Aorta (tissue), 5 donors: ENCODE measurements at places on chromosomes 13 and 19. TPM values are rescaled to one million over a fixed set of nuclear protein-coding genes. Genes with fewer than 3 reads are reported as not detected.

Gene CYP4F8
- total RNA-seq: not detected

DNA sequence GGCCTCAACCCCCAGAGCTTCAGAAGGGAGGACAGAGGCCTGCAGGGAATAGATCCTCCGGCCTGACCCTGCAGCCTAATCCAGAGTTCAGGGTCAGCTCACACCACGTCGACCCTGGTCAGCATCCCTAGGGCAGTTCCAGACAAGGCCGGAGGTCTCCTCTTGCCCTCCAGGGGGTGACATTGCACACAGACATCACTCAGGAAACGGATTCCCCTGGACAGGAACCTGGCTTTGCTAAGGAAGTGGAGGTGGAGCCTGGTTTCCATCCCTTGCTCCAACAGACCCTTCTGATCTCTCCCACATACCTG, 969 bp upstream of the CEACAM5 start:
- H3K27ac ChIP-seq: no peak overlapping the region
- H3K27me3 ChIP-seq: no peaks in the 10 kb centered on the region
- DNase-seq: no peak
- no peak overlapping the region for H3K4me3 ChIP-seq
- H3K36me3 ChIP-seq: no peaks in the 10 kb centered on the region

Gene ZNF497
- 0.87 TPM for total RNA-seq

DNA sequence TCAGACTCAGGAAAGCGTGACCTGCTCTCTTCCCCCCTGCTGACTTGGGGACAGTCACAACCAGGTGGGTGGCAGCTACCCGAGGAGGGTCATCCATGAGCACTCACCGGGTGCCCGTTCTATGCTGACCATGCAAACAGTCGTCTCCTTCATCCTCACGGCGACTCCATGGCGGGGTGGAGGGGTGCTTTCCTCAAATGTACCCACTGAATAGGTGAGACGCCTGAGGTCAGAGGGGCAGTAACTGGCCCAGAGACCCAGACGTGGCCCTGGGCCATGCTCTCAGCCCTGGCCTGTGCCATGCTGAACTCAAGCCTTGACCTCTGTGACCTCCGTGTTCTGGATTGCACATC, 59.2 kb upstream of the TPM4 start:
- H3K36me3 ChIP-seq: no peaks in the 10 kb centered on the region
- no peak overlapping the region for H3K27ac ChIP-seq
- H3K4me3 ChIP-seq: no peak overlapping the region
- no peaks in the 10 kb centered on the region for H3K4me1 ChIP-seq
- DNase-seq: no peak

DNA sequence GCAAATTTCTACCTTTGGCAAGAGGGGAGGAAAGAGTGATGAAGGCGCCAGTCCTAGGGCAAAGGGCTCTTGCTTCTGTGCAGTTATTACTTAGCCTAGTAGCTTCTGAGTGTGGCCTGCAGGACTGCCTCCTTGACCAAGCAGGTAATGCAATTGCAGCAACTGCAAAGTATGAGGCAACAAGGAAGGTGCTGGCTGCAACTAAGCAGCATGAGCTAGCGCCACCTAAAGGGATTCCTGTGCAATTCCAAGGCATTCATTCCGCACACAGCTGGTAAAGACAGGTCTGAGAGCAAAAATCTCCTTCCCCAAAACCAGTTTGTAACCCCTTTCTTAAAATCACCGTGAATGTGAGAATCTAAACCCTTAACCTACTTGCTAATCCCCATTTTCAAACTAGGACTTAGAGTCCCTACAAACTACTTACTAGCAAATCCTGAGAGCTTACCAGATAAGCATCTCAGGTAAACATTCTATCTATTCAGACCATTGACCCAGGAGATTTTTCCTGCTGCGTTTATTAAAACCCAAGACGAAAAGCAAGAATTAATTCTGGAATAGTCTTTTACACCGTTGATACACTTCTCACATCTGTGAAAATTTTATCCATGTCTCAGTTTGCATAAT, 62.9 kb downstream of the DCT start:
- no peaks in the 10 kb centered on the region for H3K36me3 ChIP-seq
- H3K4me3 ChIP-seq: no peak overlapping the region
- H3K27me3 ChIP-seq: no peaks in the 10 kb centered on the region
- no peak overlapping the region for H3K27ac ChIP-seq
- DNase-seq: no peak

Gene GRIK5
- total RNA-seq: 24.5 TPM

GRCh38 chr13:51663973-51664957, 80.0 kb downstream of the WDFY2 start:
- no peaks in the 10 kb centered on the region for H3K36me3 ChIP-seq
- no peaks in the 10 kb centered on the region for H3K27me3 ChIP-seq

- H3K4me3 ChIP-seq: peak within 1 kb of the TSS; percentile 2
- H3K36me3 ChIP-seq: no peaks in the 10 kb centered on the region
- DNase-seq: peak; percentile 84
- no peaks in the 10 kb centered on the region for H3K27me3 ChIP-seq
- peak within 1 kb of the TSS; percentile 62 for H3K27ac ChIP-seq
Measured at GRCh38 chr19:41376241-41376997, at the start of gene TMEM91. Gene TMEM91, plus strand, starts transcription at chr19:41376533. Its CDS starts 1,777 bp downstream, at chr19:41378310.

- no peak for DNase-seq
- no peaks in the 10 kb centered on the region for H3K27me3 ChIP-seq
- H3K4me3 ChIP-seq: no peak overlapping the region
- no peak overlapping the region for H3K27ac ChIP-seq
- no peaks in the 10 kb centered on the region for H3K36me3 ChIP-seq
Measured at GRCh38 chr19:4015705-4016402, 8.3 kb downstream of the PIAS4 start.

DNA sequence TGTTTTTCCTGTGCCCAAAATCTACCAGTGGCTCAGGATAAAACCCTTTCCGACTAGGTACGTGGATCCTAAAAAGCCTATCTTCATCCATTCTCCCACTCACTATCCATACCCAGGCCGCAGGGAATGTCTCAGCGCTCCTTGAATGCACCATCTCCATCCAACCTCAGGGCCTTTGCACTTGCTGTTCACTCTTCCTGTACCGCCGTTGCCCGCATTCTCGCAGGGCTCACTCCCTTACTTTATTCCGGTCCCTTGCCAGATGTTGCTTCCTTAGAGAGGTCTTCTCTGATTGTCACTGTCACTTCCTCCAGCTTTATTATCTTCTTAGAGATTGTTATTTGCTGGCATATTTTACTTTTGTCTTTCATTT, 93.3 kb upstream of the ZNF536 start:
- no peak overlapping the region for H3K27ac ChIP-seq
- DNase-seq: no peak
- H3K4me1 ChIP-seq: no peaks in the 10 kb centered on the region

DNA sequence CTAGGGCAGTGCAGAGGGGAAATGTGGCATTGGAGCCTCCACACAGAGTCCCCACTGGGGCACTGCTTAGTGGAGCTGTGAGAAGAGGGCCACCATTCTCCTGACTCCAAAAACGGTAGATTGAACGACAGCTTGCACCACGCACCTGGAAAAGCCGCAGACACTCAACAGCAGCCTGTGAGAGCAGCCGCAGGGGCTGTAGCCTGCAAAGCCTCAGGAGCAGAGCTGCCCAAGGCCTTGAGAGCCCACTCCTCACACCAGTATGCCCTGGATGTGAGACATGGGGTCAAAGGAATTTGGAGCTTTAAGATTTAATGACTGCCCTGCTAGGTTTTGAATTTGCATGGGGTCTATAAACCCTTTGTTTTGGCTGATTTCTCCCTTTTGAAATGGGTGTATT, 31.7 kb downstream of the NEK5 start:
- no peaks in the 10 kb centered on the region for H3K36me3 ChIP-seq
- no peak overlapping the region for H3K27ac ChIP-seq
- no peak for DNase-seq
- no peaks in the 10 kb centered on the region for H3K27me3 ChIP-seq

Gene FBXO17
- 33.0 TPM for total RNA-seq

- no peak overlapping the region for H3K27ac ChIP-seq
- H3K36me3 ChIP-seq: no peaks in the 10 kb centered on the region
- H3K4me1 ChIP-seq: no peaks in the 10 kb centered on the region
- peak; percentile 65 for DNase-seq
- no peak overlapping the region for H3K4me3 ChIP-seq
- no peaks in the 10 kb centered on the region for H3K27me3 ChIP-seq
Measured at GRCh38 chr13:111361873-111362648, 41.6 kb downstream of the TEX29 start.

DNA sequence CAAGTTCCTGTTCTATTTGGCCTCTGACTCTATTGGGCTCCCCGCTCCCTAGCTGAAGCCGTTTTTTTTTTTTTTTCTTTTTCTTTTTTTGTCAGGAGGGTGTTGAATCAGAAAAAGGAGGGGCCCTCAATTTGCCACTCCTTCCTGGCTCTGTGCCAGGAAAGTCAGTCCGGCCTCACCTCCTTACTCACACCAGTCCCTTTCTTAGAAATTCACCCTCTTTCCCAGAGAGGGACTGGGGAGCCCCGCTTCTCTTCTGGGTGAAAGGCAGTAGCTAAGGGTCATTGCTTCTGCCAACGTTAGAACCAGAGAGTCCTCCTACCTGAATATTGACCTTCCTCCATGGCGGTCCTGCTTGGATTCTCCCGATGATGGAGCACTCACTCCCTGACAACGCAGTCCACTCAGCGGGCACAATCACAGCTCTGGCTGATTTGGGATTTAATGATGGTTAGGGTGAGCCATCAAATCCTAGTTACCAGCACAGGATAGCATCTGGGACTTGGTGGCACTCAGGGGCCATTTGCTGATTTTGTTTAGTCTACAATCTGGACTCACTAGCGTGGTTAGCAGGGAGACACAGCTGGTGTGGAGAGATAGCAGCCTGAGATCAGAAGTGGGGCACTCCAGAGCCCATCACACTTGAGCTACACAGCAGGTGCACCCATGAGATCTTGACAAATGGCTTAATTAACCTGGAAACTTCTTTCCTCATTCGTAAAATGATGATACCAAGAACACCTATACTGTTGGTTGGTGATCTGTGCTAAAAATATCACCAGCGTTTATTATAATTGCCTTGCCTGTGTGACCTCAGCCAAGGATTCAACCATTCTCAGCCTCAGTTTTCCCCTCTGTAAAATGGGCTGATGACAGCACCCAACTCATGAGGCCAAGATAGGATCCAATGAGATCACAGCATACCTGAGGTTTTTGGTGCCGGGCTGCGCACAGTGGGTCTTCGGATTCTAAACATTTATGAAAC, 2.2 kb downstream of the FCER2 start:
- no peaks in the 10 kb centered on the region for H3K27me3 ChIP-seq
- H3K4me1 ChIP-seq: no peaks in the 10 kb centered on the region
- H3K4me3 ChIP-seq: no peak overlapping the region
- H3K27ac ChIP-seq: no peak overlapping the region

Gene C13orf42
- total RNA-seq: not detected

Gene SIGLEC12
- total RNA-seq: 2.0 TPM

Gene SIGLEC10
- 4.0 TPM for total RNA-seq

Gene PBX4
- total RNA-seq: 0.65 TPM

Gene IGSF23
- total RNA-seq: not detected

- DNase-seq: peak; percentile 69
- H3K36me3 ChIP-seq: no peaks in the 10 kb centered on the region
- H3K4me1 ChIP-seq: no peaks in the 10 kb centered on the region
- H3K27me3 ChIP-seq: no peaks in the 10 kb centered on the region
- no peak overlapping the region for H3K27ac ChIP-seq
- no peak overlapping the region for H3K4me3 ChIP-seq
Measured at GRCh38 chr19:35569281-35569781, 5.9 kb upstream of the ATP4A start.

DNA sequence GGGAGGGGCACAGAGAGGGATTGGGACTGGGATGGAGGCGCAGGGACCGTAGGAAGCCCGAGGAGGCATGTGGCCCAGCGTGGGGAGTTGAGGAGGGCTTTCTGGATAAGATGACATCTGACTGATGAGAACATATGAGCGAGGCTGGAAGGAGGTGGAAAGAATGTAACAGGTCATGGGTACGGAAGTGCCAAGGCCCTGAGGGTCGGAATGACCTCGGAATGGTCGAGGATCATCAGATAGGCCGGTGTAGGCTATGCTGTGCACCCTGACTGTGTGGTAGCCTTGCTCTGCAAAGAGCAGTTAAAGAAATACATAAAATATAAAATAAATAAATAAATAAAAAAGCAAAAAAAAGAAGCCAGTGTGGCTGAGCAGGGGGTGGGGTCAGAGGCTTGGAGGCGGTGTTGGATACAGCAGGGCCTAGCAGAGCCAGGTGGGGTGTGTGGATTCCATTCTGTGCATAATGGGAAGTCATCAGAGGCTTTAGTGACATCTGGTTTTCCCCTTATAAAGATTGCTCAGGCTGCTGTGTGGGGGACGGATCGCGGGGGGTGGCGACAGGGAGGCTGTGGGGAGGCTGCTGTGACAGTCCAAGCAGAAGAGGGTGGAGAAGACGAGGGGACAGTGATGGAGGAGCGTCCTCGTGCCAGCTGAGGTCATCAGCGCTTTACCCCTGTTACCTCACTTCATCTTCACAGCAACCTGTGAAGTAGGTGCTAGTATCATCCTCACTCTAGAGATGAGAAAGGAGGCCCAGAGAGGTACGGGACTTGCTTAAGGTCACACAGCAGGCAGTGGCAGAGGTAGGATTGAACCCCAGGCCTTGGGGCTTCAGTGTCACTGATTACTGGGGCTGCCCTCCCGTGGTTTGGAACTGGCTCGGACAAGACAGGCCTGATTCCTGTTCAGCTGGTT, 5.0 kb downstream of the PAK4 start:
- DNase-seq: no peak
- H3K27me3 ChIP-seq: no peaks in the 10 kb centered on the region
- H3K4me3 ChIP-seq: no peak overlapping the region
- no peaks in the 10 kb centered on the region for H3K36me3 ChIP-seq

GRCh38 chr19:5432687-5433086, 22.5 kb upstream of the ZNRF4 start:
- H3K27ac ChIP-seq: no peak overlapping the region
- no peaks in the 10 kb centered on the region for H3K36me3 ChIP-seq
- no peak overlapping the region for H3K4me3 ChIP-seq
- no peak for DNase-seq

Gene CEACAM5
- 0.30 TPM for total RNA-seq

DNA sequence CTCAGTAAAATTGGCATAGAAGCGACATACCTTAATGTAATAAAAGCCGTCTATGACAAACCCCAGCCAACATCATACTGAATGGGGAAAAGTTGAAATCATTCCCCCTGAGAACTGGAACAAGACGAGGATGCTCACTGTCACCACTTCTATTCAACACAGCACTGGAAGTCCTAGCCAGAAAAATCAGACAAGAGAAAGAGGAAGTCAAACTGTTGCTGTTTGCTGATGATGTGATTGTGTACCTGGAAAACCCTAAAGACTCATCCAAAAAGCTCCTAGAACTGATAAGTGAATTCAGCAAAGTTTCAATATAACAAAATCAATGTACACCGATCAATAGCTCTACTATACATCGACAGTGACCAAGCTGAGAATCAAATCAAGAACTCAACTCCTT, 63.3 kb downstream of the TNFSF13B start:
- no peaks in the 10 kb centered on the region for H3K4me1 ChIP-seq
- no peak overlapping the region for H3K27ac ChIP-seq
- H3K4me3 ChIP-seq: no peak overlapping the region
- no peaks in the 10 kb centered on the region for H3K36me3 ChIP-seq

GRCh38 chr13:33176526-33176925, 109.0 kb downstream of the STARD13 start:
- H3K27me3 ChIP-seq: no peaks in the 10 kb centered on the region
- no peak for DNase-seq
- peaks cover 5% of the 10 kb centered on the region for H3K4me1 ChIP-seq
- no peak overlapping the region for H3K4me3 ChIP-seq
- no peak overlapping the region for H3K27ac ChIP-seq

Gene C19orf53
- 57.8 TPM for total RNA-seq

Gene ZNF723
- not detected for total RNA-seq

GRCh38 chr19:53102756-53103233, 427 bp downstream of the ZNF160 start:
- H3K4me1 ChIP-seq: no peaks in the 10 kb centered on the region
- H3K36me3 ChIP-seq: no peaks in the 10 kb centered on the region
- peak; percentile 64 for DNase-seq
